ENCODE measurements at places on chromosomes 11 and 22. TPM values are rescaled to one million over a fixed set of nuclear protein-coding genes. Genes with fewer than 3 reads are reported as not detected.

The KCNJ11 gene
- 88.4 TPM for total RNA-seq

The OR2AT4 gene
- total RNA-seq = not detected

The DUSP8 gene
- total RNA-seq = 13.2 TPM

The LDHA gene
- 867 TPM for total RNA-seq

The PANX3 gene
- total RNA-seq = not detected

The RIMBP3B gene
- not detected for total RNA-seq

- no peaks in the 10 kb centered on the region for H3K36me3 ChIP-seq
- no peak overlapping the region for H3K4me3 ChIP-seq
- H3K27me3 ChIP-seq = no peaks in the 10 kb centered on the region
- no peak overlapping the region for H3K27ac ChIP-seq
These were observed 174.1 kb downstream of the TTC28 start for GRCh38 chr22:28505416-28506149.

GRCh38 chr11:64643920-64644646 is 53.1 kb downstream of the SLC22A12 start:
- H3K27me3 ChIP-seq = peaks cover 61% of the 10 kb centered on the region
- DNase-seq = no peak
- H3K27ac ChIP-seq = no peak overlapping the region
- H3K4me1 ChIP-seq = no peaks in the 10 kb centered on the region
- no peaks in the 10 kb centered on the region for H3K36me3 ChIP-seq

GRCh38 chr11:103532133-103532788 is 423.0 kb downstream of the DYNC2H1 start:
- H3K27ac ChIP-seq = no peak overlapping the region
- no peaks in the 10 kb centered on the region for H3K27me3 ChIP-seq
- no peak for DNase-seq
- no peak overlapping the region for H3K4me3 ChIP-seq
